GDM1 (cell line): ENCODE measurements at places on chromosomes 4 and X.

- peak; percentile 25 for DNase-seq
These were observed 65.8 kb downstream of the RASGEF1B start for GRCh38 chr4:81405900-81406401.

DNA sequence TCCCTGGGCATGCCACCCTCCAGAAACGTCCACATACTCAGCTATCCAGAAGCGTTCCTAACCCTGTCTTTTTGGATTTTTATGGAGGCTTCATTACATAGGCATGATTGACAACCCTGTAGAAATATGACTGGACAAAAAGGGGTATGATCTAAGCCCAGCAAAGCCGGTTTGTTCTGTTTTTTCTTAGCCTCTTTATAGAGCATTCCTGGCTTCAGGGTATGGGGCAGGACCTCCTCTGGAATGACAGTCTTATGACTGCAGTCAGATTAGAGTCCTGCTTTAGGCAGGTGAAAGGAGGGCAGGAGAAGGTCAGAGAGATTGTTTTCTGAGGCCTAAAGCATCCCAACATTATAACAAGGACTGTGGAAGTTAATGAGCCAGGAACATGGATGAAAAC, 137.4 kb downstream of the DCLK2 start:
- no peak for DNase-seq

GRCh38 chr4:187333151-187333550, 609.5 kb upstream of the FAT1 start:
- DNase-seq: no peak

DNA sequence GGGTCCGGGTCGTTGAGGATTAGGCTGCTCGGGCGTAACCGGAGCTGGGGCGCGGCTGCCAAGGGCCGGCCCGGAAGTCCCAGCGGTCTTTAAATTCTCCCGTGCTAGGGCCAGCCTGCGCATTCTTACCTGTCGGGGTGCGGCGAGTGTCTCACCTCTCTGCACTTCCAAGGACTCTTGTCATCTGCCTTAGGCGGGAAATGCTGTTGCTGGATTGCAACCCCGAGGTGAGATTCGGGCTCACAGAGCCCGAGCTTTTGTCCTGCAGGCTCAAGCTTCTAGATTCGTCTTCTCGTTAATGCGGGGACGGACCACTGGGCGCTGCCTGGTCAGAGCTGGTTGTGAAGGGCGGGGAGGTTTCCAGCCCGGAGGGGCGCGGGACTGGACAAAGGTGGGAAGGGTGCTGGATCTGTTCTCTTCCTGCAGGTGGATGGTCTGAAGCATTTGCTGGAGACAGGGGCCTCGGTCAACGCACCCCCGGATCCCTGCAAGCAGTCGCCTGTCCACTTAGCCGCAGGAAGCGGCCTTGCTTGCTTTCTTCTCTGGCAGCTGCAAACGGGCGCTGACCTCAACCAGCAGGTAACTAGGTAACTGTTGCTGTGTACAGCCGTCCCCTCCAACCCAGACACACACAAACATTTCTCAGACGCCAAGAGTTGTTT, at the start of gene ANKRD37:
TSS of gene ANKRD37 (plus strand) at position 118 of the 662 bp plus-strand sequence. CDS start at position 201, 83 bp downstream.
- no peak for DNase-seq

DNA sequence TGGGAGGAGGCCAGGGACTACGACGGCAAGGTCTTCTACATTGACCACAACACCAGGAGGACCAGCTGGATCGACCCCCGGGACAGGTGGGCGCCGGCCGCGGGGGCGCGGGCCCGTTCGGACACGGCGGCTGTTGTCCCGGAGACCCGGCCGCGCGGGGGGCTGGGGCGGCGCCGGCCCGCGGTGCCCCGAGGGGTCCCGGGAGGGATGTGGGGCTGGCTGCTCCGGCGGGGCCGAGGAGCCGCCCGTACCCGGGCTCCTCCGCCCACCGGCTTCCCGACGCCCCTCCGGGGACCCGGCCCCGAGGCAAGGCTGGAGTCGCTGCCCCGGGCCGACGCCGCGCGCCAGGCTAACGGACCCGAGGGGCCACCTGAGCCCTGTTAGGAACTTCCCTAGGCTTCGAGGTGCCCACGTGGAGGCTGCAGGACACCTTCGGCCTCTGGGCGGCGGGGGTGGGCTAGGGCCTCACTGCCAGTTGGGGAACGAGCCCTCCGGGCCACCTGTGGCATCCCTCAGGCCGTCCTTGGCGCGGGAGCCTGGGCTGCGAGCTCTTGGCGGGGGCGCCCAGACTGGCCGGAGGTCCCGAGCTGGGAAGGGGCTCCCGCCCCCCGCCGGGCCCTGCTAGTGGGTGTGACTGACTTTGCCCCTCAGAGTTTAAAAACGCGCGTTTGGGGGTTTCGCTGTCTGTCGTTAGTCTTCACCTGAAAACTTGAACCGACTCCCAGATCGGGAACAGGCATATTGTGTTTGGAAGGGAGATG, 660 bp downstream of the WWC2 start:
- DNase-seq: peak; percentile 9

DNA sequence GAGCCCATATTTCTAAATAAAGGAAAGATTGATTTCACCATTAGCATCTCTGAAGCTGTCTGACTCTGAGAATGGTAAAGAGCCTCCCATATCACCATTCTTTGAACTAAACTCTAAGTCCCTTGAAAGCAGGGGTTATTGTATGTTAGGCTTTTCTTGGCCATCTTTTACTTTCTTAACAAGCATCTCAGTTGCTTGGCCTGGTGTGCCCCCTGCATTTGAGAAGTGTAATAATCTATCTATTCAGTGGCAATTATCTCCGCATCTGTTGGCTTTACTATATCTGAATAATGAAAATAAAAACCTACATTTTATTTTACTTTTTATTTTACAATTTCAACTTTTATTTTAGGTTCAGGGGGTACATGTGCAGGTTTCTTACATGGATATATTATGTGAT, 128.3 kb upstream of the ARMCX2 start:
- no peak for DNase-seq

- DNase-seq: no peak
These were observed 419.9 kb upstream of the NWD2 start for GRCh38 chr4:36824682-36825081.

GRCh38 chrX:143661286-143661685, 25.4 kb upstream of the SLITRK4 start:
- no peak for DNase-seq

DNA sequence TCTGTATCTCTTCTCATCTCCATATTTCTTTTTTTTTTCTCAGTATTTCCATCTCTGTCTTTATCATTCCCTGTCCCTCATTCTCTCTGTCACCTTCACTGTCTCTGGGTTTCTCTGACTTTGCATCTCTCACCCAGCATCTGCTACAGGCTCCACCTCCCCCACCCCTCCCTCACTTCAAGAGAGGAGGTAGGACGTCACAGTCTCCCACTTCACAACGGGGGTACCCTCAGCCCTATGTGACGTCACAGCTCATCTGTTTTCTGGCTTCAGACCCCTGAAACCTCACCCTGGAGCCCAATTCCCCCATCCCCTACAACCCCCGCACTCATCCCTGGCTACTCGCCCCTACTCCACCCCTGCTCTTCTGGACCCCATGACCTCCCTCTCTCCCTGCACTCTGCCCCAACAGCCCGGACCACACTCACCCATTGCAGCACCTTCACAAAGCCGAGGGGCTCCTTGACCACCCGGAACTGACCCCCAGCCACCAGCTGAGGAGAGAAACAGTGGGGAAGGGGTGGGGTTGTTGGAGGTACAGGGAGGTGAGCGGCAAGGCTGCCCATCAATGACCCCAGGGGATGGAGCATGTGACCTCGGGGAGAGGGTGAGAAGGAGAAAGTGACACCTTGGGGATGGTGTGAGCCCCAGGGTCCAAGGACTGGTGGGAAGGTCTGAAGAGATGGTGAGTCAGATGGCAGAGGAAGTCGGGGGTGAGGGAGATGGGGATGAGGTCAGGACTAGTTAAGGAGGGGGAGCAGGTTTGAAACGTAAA, 1.3 kb downstream of the SYP start:
- no peak for DNase-seq

GRCh38 chr4:119478446-119479179, 150.0 kb downstream of the PDE5A start:
- no peak for DNase-seq

- DNase-seq: no peak
These were observed 148.1 kb upstream of the GATB start for GRCh38 chr4:151908734-151909497.
